ENCODE measurements at places on chromosomes 1 and 21.
A peak's percentile ranks its signal among the peaks of the same experiment; 100 is the strongest.

- DNase-seq, result no peak
Observed at GRCh38 chr1:232562855-232563510, 67.0 kb downstream of the SIPA1L2 start.

- DNase-seq, result peak; percentile 63
Observed at GRCh38 chr1:117814856-117815797, 114.3 kb downstream of the GDAP2 start.

- DNase-seq, result no peak
Observed at GRCh38 chr21:26226724-26227123, 56.2 kb upstream of the APP start.

DNA sequence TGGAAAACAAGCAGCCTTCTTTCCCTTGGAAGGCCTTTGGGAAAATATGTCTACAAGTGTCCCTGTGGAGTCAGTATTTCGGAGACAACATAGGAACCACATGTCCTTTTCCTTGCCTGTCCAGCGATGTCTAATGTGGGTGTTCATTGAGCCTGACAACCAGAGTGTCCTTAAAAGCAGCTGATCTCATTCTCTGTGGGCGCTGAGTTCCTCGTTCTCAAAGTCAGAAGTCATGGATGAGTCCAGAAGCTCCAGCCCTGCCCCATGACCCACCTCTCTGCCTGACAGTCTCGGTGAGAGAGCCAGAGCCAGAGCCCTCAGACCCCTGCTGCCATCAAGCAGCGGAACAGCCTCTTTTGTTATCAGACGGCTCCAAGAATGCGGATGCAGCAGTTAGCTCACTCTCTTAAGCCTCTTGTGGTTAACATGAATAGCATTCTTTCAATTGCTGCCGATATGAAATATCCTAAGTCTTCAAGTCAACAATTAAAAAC is 329.2 kb downstream of the TGFB2 start:
- peak; percentile 96 for DNase-seq

- DNase-seq, result no peak
Observed at GRCh38 chr1:15332525-15332924, 77.2 kb upstream of the EFHD2 start.

GRCh38 chr1:11527541-11528452 is 48.8 kb downstream of the DISP3 start:
- DNase-seq, result no peak

DNA sequence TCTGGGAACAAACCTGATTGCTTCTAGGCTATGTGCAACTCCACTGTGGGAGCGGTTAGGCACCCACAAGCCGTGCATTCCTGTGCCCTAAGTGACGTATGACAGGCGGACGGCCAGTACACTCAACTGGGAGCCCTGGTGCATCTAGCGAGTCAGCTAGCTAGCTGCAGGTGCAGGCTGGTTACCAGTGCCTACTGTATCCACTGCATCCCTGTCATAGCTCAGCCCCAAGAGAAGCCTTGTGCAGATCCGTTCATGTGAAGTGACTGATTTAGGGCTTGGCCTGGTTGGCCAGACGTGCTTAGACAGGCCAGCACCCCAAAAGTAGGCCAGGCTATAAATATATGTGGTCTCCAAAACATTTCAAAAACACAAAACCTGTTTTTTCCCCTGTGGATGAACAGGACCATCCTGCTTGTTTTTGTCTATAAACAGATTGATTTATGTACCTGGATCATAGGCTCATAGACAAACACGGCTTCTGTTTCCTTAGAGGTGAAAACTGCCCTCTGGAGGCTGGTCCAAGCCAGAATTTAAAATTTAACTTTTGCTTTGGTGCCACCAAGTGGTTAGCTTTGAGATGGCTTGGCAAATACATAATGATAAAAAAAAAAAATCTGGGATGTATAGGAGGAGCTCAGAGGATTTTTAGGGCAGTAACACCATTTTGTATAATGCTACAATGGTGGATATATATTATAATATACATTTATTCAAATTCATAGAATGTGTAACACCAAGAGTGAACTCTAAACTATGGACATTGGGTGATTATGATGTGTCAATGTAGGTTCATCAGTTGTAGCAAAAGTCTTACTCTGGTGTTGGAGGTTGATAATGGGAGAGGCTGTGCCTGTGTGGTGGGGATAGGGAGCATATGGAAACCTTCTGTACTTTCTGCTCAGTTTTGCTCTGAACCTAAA is 68.5 kb downstream of the GIPC2 start:
- DNase-seq, result peak; percentile 56

- DNase-seq, result no peak
Observed at GRCh38 chr1:4422504-4423289, 231.7 kb upstream of the AJAP1 start.

DNA sequence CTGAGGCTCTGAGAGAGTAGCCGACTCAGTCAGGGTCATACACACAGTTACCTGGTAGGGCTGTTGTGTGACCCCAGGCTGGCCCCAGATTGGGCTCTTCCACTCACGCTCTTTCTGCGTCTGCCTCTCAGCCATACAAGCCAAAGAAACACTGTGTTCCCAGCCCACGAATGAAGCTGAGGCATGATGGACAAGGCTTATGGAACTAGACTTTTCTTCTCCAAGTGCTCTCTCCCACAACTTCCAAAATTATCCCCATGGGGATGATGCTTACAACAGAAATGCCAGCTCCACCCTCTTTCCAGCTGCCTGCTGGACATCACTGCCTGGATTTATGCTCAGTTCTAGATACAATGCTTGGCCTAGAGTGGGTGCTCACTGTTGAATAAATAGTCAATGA is 102.8 kb upstream of the JUN start:
- DNase-seq, result no peak
